Fibroblast of the aortic adventitia (primary cell): ENCODE measurements at places on chromosomes 3 and 15.

GRCh38 chr3:46921871-46922271 is 44.4 kb downstream of the PTH1R start:
- DNase-seq: no peak

- DNase-seq: no peak
These were observed 11.3 kb upstream of the IQGAP1 start for GRCh38 chr15:90376789-90377188.

- no peak for DNase-seq
These were observed 22.5 kb upstream of the CLK3 start for GRCh38 chr15:74593122-74593521.

- DNase-seq: no peak
These were observed 181.6 kb upstream of the UBE3A start for GRCh38 chr15:25620466-25620865.

GRCh38 chr3:157981819-157982218 is 124.4 kb downstream of the SHOX2 start:
- no peak for DNase-seq

DNA sequence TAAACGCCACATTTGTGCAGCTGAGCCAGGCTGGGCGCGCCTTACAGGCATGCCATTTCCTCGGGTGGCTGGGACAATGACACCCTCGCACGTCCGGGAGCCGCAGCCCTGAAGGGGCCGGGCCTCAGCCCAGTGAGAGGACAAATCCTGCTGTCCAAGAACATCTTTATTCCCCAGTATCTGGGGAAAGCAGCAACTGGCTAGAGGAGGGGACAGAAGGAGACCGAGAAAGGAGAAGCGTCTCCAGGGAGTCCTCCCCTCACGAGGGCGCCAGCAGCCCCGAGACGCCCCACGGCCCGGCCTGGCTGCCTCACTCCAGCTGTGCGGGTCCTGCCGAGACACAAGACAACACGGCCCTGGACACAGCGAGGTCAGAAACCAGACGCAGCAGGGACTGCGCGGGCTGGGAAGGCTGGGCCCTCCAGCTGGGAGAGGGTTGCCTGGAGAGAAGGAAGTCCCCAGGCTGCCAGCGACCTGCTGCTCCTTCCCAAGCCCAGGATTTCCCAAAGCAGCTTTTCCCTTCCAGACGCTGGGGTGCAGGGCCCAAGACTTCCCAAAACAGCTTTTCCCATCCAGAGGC is 130.2 kb downstream of the CHSY1 start:
- peak; percentile 59 for DNase-seq

DNA sequence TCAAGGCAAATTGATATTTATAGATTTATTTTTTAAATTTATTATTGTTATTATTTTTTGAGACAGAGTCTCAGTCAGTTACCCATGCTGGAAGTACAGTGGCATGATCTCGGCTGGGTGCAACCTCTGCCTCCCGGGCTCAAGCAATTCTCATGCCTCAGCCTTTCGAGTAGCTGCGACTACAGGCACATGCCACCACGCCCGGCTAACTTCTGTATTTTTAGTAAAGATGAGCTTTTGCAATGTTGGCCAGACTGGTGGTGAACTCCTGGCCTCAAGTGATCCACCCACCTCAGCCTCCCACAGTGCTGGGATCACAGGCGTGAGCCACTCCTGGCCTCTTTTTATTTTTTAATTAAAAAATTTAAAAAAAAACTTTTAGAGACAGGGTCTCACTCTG is 19.0 kb downstream of the SPG21 start:
- DNase-seq: no peak

- DNase-seq: peak; percentile 36
These were observed 5.3 kb upstream of the APEH start for GRCh38 chr3:49668861-49669260.

- no peak for DNase-seq
These were observed 5.3 kb upstream of the TMEM115 start for GRCh38 chr3:50364573-50365079.

GRCh38 chr3:46729038-46729437 is 11.4 kb upstream of the PRSS50 start:
- DNase-seq: no peak

DNA sequence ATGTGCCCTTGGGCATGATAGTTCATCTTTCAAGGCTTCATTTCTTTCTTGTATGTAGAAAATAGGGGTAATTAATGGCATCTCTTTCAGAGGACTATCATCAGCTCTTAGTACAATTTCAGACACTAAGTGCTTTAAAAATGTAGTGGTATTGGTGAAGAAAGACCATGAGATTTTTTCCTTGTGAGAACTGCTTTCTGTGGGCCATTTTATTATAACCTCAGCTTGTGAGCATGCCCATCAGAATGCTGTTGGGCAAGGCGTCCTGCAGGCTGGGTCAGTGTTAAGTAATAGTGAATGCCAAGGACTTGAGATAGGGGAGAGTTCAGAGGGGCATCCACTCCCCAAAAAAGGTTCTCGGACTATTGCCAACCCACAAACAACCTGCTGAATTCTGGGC is 187.9 kb downstream of the GHSR start:
- DNase-seq: peak; percentile 35

DNA sequence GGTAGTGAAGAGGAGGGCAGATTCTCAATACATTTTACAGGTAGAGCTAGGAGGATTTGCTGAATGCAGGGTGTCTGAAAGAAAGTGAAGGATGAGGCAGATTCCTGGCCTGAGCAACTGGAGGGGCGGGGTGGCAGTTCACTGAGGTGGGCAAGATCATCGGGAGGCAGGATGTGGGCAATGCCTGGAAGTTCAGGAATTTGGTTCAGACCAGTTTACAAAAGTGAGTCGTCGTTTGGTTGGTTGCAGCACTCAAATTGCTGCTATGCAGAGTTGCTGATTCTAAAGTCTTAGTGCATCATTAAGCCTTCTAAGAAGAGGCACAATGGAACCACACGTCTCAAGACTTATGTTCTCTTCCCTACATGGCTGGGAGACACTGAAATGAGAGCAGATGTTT is 134.0 kb downstream of the MFSD1 start:
- no peak for DNase-seq
